ENCODE measurements at places on chromosomes 5 and 9.

- DNase-seq = peak; percentile 79
Observed at GRCh38 chr5:78776637-78777036, 128.1 kb upstream of the LHFPL2 start.

DNA sequence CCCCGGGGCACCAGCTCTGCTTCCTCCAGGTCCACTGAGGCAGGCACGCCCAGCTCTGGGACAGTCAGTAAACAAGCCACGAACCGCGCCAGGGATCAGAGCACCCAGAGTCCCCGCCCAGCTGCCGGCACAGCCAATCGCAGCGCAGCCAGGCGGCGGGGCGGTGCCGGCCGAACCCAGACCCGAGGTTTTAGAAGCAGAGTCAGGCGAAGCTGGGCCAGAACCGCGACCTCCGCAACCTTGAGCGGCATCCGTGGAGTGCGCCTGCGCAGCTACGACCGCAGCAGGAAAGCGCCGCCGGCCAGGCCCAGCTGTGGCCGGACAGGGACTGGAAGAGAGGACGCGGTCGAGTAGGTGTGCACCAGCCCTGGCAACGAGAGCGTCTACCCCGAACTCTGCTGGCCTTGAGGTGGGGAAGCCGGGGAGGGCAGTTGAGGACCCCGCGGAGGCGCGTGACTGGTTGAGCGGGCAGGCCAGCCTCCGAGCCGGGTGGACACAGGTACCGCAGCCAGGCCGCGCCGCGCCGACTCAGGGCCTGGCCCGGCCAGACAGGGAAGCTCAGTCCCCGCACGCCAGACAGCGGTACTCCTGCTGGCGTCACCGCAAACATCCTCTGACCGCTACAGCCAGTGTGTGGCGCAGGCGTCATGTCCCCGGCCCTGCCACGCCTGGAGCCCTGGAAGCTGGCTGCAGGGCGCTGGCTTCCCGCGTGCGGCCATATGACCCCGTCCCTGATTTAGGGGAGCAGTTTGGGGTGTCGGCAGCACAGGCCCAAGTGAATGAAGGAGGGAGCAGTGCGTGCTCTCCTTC is at the start of gene CTSL:
TSS of gene CTSL (plus strand) at position 220 of the 810 bp plus-strand sequence. CDS start 1,485 bp downstream, outside the sequence.
- DNase-seq = peak; percentile 79

DNA sequence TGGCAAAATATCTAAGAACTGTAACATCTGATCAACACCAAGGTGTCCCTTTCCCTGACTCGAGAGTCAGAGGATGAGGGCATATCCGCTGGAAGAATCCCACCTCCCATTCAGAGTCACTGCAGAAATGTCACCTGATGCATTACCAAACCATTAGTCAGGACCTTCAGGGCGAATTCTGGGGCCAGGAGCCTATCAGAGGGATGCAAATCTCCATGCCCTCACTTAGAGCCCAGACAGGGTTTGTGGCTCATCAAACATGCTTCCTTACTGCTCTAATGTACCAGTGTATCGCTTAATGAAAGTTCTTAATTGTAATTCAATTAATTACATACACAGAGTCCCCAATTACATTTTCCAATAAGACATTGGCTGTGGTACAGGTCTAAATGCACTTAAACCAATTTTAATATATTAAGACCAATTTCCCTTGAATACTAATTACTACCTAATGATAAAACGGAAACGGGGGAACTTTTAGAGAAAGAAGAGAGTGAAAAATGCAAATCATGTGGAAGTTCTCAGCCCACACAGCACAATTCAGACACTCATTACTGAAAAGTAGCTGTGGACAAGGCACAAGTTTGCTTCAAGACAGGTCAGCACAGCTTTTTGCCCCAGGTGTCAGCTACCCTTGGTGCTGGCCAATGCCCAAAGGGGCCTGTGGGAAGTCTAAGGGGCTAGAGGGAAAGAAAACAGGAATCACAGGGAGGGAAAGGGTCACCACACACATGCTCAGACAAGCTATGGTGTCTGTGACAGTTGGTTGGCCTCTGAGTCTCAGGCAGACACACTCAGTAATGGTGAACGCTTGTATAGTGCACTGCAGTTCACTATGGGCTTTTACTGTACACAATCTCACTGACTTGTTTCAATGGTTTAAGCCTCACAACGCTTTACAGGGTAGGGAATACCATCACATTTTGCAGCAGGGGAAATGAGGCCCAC is 211.6 kb downstream of the MAPKAP1 start:
- no peak for DNase-seq

GRCh38 chr5:132481596-132482211 is 8.9 kb downstream of the IRF1 start:
- no peak for DNase-seq
